ENCODE measurements at places on chromosomes 5 and 9.

- DNase-seq, result no peak
These were observed 232.1 kb downstream of the SH3GL2 start for GRCh38 chr9:17810728-17811571.

DNA sequence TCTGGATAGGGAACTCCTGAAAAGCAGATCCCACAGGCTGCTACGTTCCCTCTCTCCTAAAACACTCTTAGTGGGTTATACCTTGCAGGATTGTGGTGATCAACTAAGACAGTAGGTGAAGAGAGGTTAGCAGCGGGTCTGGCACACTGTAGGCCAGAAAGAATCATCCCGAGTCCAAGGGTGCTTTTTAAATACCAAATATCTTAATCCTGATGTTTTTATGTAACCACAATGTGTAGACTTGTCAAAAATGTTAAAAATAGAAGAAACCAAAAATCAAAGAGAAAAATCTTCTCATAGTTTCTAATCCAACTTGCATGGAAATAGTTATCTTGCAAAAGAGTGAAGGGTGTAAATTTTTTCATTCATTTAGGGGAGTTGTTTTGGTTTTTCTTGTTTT is 52.3 kb upstream of the IFNK start:
- no peak for DNase-seq

DNA sequence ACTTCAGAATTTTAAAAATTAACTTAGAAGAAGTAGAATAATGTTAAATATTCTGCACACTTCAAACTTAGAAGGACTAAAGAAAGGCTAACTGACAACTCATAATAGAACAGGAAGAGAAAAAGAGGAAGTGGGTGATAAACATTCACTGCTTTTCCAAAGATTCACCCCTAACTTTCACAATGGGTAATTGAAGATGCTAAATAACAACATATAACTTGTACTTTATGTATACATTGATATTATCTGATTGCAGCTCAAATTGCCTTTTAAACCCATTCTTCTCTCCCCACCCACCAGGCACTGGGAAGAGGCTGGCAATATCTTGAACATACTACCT is 376.6 kb downstream of the EFNA5 start:
- no peak for DNase-seq

DNA sequence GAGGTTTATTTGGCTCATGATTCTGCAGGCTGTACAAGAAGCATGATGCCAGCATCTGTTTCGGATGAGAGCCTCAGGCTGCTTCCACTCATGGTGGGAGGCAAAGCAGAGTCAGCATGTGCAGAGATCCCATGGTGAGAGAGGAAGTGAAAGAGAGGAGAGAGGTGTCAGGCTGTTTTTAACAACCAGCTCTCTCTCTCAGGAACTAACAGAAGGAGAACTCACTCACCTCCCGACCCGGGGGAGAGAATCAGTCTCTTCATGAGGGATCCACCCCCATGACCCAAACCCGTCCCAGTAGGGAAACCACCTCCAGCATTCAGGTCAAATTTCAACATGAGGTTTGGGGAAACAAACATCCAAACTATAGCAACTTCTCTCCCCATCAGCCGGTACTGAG is 187.7 kb downstream of the ENC1 start:
- DNase-seq, result no peak

- no peak for DNase-seq
These were observed 577.2 kb upstream of the EDIL3 start for GRCh38 chr5:84961903-84962302.

DNA sequence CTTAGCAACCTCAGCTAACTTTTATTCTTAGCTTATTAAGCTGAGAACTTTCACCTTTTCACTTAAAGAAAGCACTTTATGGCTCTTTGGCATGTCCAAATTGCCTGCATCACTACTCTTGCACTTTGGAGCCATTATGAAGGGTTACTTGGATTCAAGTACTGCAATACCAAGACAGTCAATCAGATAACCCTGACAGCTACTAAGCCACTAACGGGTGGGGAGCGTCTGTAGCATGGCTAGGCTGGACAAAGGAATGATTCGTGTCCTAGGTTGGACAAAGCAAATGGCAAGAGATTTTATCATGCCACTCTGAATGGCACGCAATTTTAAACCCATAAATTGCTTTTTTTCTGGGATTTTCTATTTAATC is 39.6 kb downstream of the TRPM6 start:
- DNase-seq, result no peak

DNA sequence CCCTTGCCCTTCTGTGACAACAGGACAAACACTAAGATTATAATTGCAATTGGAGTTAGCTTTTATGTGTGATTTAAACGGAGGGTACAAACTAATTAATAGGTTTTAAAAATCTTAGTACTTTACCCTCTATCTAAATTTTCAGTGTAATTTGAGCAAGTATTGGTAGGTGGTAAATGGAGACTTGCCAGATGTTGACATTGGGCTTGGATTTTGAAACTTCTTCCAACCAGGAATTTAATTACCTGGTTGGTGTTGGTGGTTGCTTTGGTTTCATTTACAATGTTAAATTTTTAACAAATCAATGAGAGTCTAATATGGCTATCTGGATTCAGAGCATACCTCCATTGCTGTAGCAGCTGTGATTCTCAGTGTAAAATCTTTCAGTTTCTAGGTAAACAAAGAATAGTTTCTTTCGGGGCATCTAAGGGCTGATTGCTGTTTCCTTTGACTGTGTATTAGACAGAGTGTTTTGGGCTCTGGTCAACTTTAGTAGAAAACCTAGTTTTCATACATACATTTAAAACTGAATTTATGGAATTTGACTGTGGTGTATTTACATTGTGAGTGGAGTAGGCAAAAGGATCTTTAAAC is 1.9 kb downstream of the DAPK1 start:
- no peak for DNase-seq

DNA sequence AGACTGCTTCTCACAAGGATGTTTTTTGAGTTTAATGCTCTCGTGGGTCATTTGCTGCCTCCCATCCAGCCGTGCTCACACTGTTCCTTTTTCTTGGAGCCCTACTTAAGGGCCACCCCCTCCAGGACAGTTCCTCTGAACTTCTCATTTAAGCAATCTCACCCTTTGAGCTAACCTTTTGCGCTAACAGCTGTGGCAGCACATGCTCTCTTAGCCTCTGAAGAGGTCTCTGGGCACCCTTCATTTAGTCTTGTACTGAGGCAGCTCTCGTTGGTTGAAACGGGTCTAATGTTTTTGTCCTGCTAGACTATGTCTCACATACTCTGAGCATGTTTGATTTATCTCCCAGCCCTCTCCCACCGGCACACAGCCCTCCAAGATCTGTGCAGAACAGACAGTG is 11.8 kb downstream of the ALDH1B1 start:
- DNase-seq, result no peak

DNA sequence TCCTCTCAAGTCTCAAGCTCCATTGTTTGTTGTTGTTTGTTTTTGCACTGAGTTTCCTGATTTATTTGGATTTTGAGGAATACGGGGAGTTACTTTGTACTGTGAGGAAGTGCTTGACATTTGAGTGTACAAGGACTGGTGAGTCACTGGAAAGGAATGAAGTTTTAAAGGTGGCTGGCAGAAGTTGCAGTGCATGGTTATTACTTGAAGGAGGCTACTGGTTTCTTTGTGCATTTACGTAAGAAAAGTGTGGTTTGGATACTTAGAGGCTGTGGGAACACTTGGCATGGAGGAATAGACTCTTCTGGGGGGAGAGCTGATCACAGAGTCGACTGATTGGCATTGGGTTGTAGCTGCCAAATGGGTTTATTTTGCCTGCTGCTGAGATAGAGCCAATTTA is 919.0 kb downstream of the TAF11L14 start:
- peak; percentile 97 for DNase-seq

GRCh38 chr9:13113216-13113615 is 166.3 kb downstream of the MPDZ start:
- peak; percentile 6 for DNase-seq

DNA sequence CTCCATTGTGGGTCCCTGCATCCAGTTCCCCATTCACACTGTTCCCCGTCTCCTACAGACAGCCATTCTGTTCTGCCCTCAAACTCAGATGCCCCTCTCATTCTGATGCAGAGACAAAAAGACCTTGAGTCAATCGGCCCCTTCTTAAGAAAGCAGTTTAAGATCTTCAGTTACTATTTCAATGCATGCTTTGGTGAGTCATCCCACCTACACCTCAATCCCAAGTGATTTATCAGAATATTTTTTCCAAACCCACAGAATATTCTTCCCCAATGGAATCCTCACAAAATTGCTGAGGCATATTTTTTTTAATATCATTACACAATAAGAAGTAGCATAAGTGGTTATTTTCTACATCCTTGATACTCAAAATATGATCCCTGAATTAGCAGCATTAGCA is 92.4 kb upstream of the SLC1A1 start:
- DNase-seq, result no peak

DNA sequence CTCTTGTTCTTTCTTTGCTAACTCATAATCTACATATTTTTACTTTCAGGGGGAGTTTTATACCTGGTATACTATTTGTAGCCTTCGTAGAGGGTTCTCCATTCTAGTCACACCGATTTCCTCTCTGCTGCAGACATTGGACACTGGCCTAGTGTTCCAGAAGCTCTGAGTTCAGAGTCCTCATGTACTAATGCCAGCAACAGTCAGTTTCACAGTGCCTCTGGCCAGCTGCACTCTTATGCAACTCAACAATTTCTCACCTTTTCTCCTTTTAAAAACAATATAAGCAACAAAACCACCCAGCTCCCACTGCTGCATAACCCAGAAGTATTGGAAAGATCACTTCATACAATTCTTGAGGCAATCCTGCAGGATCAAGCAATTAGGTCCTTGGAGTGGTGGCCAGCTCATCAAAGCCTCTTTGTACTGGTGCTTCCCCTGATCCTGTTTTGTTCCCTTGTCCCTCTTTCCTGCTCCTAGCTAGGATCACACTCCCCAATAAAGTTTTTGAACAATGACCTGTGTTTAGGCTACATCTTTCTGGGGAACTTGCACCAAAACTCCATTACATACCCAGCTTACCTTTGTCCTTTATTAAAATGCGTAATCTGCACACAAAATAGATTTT is 98.1 kb upstream of the TUT7 start:
- DNase-seq, result no peak

DNA sequence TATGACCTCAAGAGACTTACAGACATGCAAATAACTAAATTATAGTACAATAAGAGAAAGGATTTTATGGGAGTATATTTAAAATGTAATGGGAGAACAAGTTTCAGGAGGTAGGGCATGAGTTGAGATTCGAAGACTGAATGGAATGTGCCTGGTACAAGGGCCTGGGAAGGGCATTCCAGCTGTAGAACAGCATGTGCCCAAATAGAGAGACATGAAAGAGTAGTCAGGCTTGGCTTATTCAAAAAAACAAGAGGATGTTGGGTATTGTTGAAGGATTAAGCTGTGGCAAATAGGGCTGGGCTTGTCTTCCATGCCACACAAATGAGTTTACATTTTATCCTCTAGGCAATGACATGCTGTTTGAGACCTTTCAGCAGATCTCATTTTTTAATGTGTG is 86.9 kb downstream of the FOCAD start:
- DNase-seq, result no peak

GRCh38 chr9:16211946-16212345 is 658.5 kb downstream of the BNC2 start:
- DNase-seq, result no peak

GRCh38 chr9:109101810-109102209 is 17.9 kb downstream of the TMEM245 start:
- DNase-seq, result peak; percentile 50
